RKO (cell line): ENCODE measurements at places on chromosomes 4 and X.

- DNase-seq: no peak
Measured at GRCh38 chrX:79325263-79325958, 41.7 kb downstream of the ITM2A start.

- DNase-seq: no peak
Measured at GRCh38 chrX:68461093-68461492, 27.8 kb upstream of the OPHN1 start.

GRCh38 chrX:53716328-53717088 is 30.0 kb upstream of the HUWE1 start:
- no peak for DNase-seq

DNA sequence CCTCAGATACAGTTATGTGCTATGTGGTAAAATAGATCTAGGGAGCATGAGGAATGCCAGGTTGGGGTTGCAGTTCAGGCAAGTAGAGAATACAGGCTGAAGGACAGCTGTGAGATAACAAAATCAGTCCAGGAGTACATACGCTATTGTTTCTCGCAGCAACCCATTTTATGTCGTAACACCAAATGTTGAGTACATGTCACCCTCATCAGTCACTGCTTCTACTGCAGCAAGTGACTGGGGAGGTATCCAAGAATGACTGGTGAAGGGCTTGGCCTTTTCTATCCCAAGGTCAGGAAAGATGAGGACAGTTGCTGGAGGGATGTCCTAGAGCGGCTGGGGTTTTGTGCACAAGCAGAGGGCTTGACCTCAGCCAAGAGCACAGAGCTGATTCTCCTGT is 172.1 kb downstream of the CBR4 start:
- no peak for DNase-seq

DNA sequence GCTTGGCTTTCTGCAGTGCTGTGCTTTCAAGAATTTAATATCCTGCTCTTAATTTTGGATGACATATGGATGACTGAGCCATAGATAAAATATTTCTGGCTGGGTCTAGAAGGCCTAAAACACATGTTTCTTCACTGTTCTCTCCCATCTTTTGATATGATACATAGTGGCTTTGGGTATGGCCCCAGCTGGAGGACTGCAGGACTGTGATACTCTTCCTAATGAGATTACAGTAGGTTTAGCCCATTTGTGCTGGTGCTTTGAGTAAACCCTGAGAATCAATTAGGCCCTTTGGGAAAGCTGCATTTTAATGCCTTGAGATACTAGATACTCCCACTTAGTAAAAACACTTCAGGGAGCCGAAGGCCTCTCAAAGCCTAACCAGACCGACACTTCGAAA is 38.0 kb downstream of the KIT start:
- no peak for DNase-seq

GRCh38 chr4:112889199-112889598 is 160.3 kb upstream of the ANK2 start:
- no peak for DNase-seq

DNA sequence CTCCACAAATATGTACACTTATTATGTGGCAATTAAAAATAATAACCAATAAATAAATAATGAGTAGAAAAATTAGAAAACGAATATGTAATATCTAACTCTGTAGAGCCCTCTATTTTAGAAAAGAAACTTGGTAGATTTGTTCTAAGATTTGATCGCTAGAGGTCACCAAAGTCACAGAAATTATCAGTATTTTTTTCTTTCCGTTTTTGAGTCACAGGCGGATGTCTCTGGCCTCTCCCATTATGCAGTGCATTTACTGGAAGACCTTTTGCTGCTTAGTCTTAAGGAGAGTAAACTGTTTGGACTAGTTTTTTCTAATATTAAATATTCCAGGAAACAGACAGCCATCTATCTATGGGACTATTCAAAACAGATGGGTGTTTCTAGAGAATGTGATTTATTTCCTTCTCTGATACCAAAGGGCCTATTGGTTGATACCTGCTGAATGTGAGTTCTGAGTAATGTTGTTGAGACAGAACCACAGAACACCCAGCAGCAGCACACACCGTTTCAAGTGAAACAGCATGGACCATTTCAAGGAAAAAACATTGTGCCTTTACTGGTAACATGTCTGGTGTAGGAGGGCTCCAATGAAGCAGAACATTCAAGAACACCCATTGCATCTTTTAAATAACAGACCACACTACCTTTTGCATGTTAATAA is 34.0 kb upstream of the GYPA start:
- peak; percentile 77 for DNase-seq

GRCh38 chr4:162935214-162935613 is 231.5 kb downstream of the NAF1 start:
- no peak for DNase-seq

DNA sequence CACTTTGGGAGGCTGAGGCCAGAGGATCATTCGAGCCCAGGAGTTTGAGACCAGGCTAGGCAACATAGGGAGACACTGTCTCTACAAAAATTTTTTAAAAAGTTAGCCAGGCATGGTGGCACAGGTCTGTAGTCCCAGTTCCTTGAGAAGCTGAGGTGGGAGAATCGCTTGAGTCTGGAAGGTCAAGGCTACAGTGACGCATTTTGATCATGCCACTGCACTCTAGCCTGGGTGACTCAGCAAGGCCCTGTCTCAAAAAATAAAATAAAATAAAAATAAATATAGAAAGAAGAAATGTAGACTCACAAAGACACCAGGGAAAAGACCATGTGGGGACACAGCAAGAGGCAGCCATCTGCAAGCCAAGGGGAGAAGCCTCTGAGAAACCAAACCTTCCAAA is 42.3 kb upstream of the SLC7A3 start:
- no peak for DNase-seq

DNA sequence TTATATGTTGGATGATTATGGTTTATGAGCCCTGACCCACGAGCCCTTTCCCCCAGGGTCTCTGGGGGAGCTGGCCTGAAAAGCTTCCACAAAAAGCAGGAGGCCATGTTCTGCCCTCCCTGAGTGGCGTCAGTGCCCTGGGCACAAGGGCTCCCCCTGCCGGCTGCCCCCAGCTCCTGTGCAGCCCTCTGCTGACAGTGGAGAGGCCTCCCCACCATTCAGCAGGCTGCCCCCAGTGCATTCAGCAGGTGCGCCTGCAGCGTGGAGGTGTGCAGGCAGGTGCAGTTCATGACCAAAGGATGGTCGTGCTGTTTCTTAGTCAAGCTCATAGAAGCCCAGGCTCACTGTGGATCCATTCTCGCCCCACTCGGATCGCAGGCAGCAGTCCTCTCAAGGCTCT is 12.5 kb upstream of the S100P start:
- no peak for DNase-seq

DNA sequence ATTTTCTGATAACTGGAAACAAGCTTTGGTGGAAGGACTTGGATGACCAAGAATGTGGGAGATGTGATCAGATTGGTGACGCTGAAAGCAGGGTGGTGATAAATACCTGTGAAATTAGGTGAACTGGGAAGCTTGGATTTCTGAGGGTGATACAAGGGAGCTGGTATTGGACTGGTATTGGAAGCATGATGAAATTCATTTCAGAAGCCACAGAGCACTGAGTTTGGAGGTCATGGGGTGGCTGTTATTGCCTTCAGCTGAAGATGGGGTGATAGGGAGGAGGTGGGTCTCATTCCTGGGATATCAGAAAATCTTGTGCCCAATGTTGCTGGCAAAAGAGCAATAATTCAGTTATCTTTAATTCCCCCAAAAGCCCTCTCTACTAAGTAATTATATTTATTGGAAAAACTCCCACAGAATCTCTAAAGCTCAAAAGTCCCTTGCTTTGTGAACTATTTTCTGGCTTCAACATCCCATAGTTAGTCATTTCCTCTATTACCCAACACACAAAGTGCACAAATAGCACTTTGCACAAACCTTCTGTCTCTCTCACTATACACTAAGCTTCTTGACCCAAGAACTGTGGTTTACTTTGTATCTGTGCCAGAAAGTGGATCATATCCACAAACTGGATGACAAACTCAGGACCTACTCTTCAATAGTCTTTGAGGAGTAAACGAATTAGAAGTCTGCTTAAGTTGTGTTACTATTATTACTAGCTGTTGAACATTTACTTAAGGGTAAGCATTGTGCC is 23.1 kb upstream of the CAMK2D start:
- DNase-seq: peak; percentile 85

DNA sequence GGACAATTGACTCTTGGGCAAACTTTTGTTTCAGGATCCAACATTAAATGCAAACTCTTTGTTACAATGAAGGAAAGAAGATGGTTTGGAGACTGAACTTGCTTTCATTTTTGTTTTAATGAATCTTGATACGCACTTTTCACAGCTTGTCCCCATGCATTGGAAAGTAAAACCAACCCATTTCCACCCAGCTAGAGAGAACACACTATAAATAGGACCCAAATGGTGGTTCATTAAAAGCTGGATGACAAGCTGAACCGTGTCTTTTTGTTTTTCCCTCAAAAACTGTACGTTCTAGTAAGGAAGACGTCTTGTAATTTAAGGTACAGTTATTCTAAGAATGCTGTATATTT is 95.3 kb upstream of the EGFL6 start:
- no peak for DNase-seq

GRCh38 chr4:132824761-132825160 is 324.3 kb upstream of the PCDH10 start:
- no peak for DNase-seq

- DNase-seq: no peak
Measured at GRCh38 chr4:8699479-8700145, 107.0 kb downstream of the CPZ start.

GRCh38 chr4:11914406-11914805 is 485.7 kb upstream of the HS3ST1 start:
- no peak for DNase-seq

DNA sequence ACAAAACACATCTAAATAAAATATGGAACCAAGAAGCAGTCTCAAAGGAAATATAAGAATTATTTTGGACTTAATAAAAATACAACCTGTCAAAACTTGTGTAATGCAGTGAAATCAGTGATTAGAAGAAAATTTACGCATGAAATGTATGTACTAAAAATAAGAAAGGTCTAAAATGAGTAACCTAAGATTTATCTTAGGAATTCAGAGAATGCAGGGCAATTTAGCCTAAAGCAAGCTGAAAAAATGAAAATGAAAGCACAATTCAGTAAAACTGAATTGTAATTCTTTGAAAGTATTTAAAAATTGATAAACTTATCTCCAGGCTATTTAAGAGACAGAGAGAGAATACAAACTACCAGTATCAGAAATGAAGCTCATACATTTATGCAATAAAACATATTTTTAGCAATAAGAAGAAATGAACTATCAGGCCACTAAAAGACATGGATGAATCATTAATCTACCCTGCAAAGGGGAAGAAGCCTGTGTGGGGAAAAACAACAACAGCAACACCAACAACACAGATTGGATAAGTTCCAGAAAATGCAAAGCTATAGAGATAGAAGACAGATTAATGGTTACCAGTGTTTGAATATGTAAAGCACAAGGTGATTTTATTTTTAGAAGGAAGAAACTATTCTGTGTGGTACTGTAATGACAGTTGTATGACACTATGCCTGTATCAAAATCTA is 442.0 kb upstream of the ADGRL3 start:
- DNase-seq: no peak

DNA sequence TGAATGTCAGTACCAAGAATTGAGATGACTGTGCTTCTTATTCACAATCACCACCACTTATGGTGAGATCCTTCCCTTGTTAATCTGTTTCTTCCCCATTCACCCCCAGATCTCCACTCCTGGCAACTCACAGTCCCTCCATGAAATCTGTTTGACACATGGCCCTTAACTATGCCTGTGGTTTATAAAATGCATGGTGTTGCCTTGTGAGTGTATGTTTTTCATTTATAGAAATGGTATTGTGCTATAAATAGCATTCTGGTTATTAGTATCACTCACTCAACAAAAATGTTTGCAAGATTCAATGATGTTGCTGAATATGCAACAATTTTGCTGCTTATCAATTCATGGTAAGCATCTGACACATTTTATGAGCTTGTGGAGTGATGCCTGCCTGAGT is 131.0 kb downstream of the PRKX start:
- DNase-seq: no peak
